Stimulated activated CD4-positive, alpha-beta T cell treated with anti-CD3 and anti-CD28 coated beads, Interleukin-1b, Interleukin-23, amount 100 ng/mL, for 4 hours (primary cell): ENCODE measurements at places on chromosomes 16 and 17.

DNA sequence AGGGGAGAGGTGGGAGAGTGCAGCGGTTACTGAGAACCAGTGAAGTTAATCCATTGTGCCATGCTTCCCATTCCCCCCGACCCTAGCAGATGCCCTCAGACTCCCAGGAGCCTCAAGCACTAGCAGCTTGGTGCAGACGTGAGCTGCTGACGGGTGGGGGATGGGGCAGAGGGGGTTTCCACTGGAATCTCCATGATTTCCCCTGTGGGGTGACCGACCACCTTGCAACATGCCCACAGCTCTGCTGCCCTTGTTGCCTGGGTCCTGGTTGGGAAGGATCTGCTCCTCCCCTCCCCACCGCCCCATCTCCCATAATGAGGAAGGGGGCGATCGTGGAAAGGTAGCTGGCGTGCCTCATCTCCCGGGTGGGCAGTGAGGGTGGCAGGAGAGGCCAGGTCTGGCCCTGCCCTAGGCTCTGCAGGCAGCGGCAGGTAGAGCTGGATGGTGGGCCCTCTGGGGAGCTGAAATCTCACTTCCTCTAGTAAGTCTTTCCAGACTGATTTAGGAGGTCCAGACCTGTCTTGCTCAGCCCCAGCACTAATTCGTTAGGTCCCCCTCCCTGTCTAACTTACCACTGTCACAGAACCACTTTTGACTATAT is 9.6 kb downstream of the FLOT2 start:
- DNase-seq: no peak

DNA sequence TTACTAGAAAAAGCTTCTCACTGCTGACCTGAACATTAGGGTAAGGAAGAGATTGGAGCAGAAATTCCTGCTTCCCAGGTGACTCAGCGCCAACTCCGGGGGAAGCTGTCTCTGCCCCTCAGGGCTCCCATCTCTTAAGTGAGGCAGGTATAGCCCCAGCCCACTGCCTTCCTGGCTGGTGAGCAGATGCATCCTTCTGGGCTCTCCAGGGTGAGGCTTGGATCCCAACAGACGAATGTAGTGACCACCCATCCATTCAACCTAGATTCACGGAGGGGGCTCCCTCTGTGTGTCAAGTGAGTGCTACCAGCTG is 3.2 kb downstream of the ATP2C2 start:
- DNase-seq: no peak

DNA sequence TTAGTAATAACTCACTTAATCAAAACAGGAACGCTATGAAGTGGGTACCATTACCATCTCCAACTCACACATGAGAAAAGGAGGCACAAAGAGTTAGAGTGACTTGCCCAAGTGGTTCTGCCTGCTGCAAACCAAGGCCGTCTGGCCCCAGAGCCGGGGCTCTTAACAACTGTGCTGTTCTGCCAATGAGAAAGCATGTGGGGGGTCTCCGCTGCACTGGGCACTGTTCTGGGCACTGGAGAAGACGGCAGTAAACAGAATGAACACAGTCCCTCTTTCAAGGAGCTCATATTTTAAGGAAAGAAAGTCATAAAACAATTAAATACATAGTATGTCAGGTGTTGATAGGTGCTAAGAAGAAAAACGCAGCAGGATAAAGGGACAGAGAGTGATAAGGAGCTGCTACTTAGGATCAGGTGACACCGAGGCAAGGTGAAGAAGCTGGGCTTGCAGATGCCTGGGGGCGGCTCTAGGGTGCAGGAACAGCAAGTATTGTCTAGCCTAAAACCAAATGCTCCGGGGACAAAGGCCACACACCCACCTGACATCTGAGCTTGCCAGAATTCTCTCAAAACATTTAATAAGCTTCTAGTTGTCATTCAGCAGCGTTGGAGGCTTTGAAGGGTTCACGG is 6.5 kb downstream of the STX8 start:
- DNase-seq: no peak

DNA sequence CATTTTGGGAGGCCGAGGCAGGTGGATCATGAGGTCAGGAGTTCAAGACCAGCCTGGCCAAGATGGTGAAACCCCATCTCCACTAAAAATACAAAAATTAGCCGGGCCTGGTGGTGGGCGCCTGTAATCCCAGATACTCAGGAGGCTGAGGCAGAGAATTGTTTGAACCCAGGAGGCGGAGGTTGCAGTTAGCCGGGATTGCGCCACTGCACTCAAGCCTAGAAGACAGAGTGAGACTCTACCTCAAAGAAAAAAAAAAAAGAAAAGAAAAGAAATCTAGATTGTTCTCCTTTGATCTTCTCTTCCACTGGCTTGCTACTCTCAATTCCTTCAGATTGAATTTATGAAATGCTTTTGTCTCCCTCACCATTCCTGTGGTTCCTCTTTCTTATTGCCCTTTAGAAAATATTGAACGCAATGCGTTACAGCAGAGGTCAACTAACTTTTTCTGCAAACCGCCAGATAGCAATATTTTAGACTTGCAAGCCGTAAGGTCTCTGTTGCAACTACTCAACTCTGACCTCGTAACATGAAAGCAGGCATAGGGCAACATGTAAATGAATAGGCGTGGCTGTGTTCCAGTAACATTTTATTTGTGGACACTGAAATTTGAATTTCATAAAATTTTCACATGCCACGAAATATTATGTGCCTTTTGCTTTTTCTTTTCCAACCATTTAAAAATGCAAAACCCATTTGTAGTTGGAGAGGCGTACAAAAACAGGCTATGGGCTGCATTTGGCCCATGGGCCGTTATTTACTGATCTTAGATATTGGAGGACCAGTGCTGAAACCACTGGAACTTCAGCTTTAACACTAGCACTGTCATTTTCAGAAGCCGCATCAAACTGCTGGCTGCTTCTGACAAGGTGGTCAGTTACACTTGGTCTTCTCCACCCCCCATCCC is 24.8 kb downstream of the PITPNC1 start:
- DNase-seq: no peak

- DNase-seq: no peak
Observed at GRCh38 chr17:68519911-68520310, 7.7 kb downstream of the PRKAR1A start.

DNA sequence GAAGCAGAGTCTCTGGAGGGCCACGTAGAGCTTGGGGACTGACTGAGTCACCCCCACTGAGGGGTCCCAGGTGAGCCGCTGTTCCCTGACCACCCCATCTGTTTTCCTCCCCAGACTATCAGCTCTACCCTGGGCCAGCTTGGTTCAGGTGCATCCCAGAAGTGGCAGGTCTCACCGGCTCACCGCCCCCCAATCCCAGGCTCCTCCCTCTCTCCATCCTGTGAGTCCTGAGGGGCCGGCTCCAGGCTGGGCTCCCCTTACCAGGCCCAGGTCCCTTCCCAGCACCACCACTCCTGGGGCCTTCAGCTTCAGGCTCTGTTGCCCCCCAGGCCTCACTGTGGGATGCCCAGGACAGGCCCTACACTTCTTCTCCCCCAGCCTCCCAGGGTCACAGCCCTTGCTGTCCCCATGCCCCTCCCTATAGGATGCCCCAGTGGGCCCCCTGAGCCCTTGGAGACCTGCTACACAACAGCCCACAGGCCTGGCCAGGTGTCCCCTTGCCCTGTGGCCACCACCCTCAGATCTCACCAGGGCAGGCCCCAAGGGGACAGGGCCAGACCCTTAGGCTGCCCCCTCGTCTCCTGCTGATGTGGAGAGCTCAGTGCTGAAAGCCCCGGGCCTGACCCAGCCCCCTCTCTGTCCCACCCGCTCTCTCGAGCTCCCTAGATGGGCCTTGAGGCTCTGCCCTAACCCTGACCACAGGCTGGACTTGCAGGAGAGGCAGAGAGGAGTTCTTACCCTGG is 40.4 kb downstream of the TNFRSF13B start:
- no peak for DNase-seq

DNA sequence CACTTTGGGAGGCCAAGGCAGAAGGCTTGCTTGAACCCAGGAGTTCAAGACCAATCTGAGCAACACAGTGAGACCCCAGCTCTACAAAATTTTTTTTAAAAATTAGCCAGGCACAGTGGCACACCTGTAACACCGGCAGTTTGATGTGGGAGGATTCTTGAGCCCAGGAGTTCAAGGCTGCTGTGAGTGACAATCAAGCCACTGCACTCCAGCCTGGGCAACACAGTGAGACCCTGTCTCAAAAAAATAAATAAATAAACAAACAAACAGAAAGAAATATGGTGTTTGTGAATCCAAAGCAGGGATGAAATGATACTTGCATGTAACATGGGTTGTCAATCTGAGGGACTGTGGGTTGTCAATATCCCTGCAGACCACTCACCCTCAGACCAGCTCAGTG is 16.6 kb downstream of the FBXO31 start:
- DNase-seq: no peak

- no peak for DNase-seq
Observed at GRCh38 chr17:10171581-10171981, 26.8 kb downstream of the GAS7 start.

- DNase-seq: no peak
Observed at GRCh38 chr17:39775031-39775430, 37.3 kb downstream of the GRB7 start.

- DNase-seq: no peak
Observed at GRCh38 chr16:59593194-59593661, 859.1 kb upstream of the GOT2 start.

- DNase-seq: peak; percentile 23
Observed at GRCh38 chr17:82647593-82648164, 565 bp downstream of the WDR45B start.

DNA sequence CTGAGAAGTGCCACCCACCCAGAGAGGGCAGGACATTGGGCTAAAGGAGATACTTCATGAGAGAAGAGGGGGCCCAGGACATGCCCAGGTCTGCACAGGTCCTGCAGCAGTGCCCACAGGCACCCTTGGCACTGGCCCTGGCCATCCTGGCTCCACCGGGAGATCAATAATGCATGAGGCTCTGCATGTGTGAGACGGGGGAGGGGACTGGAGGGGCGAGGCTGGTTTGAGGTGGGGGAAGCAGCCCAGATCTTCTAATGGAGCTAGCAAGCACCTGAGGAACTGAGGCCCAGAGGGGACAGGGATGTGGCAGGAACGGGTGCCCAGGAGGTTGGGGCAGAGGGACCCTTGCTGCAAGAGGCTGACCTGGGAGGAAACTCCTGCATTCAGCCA is 567 bp downstream of the OSBPL7 start:
- no peak for DNase-seq

- DNase-seq: no peak
Observed at GRCh38 chr16:89953671-89954406, 5.3 kb downstream of the DEF8 start.

DNA sequence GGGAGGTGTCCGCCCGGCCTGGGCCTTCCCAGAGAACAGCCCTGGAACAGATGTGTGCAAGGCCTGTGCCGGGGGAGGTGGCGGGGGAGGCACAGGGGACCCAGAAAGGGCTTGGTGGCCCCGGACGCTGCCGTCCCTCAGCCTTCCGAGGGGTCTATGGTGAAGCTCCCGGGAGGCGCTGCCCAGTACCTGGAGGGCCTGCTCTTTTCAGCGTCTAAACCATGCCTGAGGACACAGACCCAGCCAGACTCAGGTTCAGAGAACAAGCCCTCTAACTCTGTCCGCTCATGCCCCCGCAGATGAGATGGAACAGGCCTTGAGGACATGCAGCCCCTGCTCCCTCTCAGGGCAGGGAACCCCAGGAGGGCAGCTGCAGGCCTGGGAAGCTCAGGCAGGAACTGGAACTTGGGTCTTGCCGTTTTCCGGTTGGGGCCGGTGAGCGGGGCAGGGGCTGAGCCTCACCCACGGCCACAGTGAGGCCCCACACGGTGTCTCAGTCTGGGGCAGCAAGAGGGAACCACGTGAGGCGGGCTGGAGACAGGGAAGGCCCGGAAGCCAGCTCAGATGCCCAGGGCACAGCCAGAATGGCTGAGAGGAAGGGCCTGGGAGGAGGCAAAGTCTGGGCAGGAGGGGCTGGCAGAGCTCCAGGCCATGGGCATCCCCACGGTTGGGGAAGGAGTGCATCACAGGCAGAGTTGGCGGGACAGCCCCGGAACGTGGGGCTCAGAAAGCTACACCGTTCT is 12.5 kb downstream of the SLC16A3 start:
- DNase-seq: no peak

- DNase-seq: no peak
Observed at GRCh38 chr17:50047083-50047482, 8.8 kb upstream of the ITGA3 start.

- peak; percentile 96 for DNase-seq
Observed at GRCh38 chr17:31487648-31488263, 96.3 kb downstream of the RAB11FIP4 start.

- no peak for DNase-seq
Observed at GRCh38 chr17:6539871-6540270, 16.5 kb downstream of the PITPNM3 start.
